ENCODE measurements at places on chromosomes 2 and 18. TPM values are rescaled to one million over a fixed set of nuclear protein-coding genes. Genes with fewer than 3 reads are reported as not detected.

The EPB41L3 gene
- total RNA-seq, result 38.7 TPM

The MOGAT1 gene
- total RNA-seq, result not detected

The PLA2R1 gene
- 36.2 TPM for total RNA-seq

- H3K4me3 ChIP-seq, result no peak overlapping the region
- no peak for DNase-seq
- H3K27ac ChIP-seq, result no peak overlapping the region
- H3K36me3 ChIP-seq, result no peaks in the 10 kb centered on the region
Observed at GRCh38 chr2:227509076-227509475, 37.1 kb downstream of the AGFG1 start.

GRCh38 chr2:144596073-144596871 is 76.4 kb upstream of the ZEB2 start:
- no peaks in the 10 kb centered on the region for H3K36me3 ChIP-seq
- H3K27ac ChIP-seq, result no peak overlapping the region
- no peak for DNase-seq
- H3K27me3 ChIP-seq, result no peaks in the 10 kb centered on the region
- no peaks in the 10 kb centered on the region for H3K4me1 ChIP-seq
